Aorta (tissue), 5 donors: ENCODE measurements at places on chromosomes 7 and 10. TPM values are rescaled to one million over a fixed set of nuclear protein-coding genes. Genes with fewer than 3 reads are reported as not detected.

The STRIP2 gene
- total RNA-seq = 0.58 TPM

The LAMB4 gene
- not detected for total RNA-seq

The MALRD1 gene
- total RNA-seq = 2.4 TPM

DNA sequence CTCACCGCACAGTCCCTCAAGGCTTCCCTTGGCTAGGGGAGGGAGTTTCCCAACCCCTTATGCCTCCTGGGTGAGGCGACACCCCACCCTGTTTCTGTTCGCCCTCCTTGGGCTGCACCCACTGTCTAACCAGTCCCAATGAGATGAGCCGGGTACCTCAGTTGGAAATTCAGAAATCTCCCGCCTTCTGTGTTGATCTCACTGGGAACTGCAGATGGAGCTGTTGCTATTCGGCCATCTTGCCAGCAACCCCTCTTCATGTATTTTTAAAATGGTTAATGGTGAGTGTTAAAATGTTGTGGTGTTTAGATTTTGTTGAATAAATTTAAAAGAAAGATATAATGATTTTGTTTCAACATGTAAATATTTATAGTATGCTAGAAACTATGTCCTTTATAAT lies 22.0 kb downstream of the UMAD1 start:
- no peak for DNase-seq

GRCh38 chr10:58268454-58268945 lies 462 bp upstream of the CISD1 start:
- no peak for DNase-seq

DNA sequence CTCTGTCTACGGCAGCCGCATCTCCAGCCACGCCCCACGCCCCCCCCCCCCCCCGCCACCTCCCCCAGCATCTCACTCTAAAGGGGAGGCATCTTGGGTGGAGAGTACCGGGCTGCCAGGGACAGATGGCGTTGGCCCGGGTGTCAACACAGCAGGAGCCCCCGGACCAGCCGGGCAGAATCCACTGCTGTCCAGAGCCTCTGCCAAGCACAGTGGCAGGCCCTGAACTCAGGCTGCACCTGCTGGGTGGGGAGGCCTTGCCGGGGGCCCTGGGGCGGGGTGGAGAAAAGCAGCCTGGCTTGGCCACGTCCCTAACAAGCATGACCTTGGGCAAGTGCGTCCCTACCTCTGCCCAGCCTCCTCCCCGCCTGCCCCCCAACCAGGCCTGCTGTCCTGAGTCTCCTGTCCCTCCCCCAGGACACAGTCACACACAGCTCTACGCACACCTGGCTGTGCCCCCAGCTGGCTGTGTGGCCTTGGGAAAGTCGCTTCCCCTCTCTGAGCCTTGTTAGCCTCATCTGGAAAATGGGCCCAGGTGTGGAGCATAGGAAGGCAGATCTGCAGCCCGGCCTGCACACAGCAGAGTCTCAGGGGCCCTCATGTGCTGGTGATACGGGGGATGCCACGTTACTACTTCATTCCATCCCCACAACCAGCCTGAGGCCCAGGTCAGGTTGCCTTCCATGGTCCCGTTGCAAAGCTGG lies 45.2 kb downstream of the MICALL2 start:
- DNase-seq = no peak

DNA sequence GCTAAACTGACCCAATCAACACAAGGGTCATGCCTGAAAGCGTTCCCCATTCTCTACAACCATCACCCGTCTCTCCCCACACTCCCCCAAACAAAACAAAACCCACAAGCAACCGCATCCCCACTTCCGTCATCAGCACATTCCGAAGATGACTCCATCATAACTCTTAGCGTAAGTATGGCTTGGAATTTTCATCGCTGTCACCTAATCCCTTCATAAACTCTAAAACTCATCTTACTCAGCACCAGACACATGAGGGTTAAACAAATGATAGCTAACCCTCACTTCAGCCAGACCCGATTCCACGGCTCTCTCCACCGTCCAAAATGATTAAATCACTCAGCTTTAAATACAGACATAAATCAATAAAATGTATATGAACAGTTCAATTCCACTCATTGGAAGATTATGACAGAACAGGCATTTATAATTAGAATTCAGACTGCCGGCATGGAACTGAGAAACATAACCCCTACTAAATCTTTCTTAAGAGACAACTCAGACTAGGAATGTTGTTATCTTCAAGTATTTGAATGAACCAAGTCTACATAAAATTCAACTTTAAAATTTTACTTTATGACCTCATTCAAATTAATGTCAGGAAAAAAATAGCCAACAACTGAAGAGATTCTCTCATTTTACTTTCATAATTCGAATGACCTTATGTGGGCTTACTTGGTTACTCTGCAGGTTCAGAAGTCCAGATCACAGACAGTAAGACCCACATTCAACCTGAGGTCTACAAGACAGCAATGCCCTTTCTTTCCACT lies 215.9 kb downstream of the PARD3 start:
- DNase-seq = no peak

DNA sequence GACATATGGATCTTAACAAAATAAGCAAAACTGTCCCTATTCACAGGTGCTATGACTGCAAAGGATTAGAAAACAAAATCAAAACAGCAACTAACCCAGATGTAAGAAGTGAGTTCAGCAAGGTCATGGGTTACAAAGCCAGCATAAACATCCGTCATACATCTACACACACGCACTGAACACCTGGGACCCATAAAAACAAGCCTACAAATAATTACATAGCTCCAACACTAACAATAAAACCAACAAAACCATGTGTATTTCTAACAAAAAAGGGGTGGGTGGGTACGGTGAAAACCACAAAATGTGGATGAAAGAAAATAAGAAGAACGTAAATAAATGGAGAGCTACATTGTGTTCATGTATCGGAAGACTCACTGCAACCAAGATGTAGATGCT lies 256.8 kb downstream of the ELFN1 start:
- DNase-seq = no peak

- DNase-seq = no peak
Observed at GRCh38 chr10:65396997-65397396, 1528.8 kb upstream of the LRRTM3 start.

GRCh38 chr10:131697476-131698128 lies 203.2 kb upstream of the PPP2R2D start:
- DNase-seq = peak; percentile 38

GRCh38 chr10:77545585-77545984 lies 92.0 kb downstream of the KCNMA1 start:
- no peak for DNase-seq

DNA sequence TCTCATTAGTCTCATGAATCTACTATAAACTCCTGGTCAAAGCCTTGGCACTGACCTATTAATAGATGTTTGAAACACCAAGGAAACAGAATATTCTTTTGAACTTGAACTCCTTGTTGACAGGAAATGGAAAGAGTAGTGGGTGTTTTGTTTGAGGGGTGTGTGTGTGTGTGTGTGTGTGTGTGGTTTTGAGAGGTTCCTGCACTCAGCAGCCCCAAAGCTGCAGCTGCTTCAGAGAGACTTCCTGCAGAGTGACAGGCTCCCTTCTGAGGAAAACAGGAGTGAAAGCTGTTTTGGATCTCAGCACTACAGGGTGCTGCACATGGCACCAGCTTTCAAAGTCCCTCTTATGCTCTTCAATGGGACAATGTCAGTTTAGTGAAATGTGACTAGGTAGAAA lies 546.5 kb upstream of the STEAP1 start:
- DNase-seq = no peak
